ENCODE measurements at places on chromosomes 3 and 15.

DNA sequence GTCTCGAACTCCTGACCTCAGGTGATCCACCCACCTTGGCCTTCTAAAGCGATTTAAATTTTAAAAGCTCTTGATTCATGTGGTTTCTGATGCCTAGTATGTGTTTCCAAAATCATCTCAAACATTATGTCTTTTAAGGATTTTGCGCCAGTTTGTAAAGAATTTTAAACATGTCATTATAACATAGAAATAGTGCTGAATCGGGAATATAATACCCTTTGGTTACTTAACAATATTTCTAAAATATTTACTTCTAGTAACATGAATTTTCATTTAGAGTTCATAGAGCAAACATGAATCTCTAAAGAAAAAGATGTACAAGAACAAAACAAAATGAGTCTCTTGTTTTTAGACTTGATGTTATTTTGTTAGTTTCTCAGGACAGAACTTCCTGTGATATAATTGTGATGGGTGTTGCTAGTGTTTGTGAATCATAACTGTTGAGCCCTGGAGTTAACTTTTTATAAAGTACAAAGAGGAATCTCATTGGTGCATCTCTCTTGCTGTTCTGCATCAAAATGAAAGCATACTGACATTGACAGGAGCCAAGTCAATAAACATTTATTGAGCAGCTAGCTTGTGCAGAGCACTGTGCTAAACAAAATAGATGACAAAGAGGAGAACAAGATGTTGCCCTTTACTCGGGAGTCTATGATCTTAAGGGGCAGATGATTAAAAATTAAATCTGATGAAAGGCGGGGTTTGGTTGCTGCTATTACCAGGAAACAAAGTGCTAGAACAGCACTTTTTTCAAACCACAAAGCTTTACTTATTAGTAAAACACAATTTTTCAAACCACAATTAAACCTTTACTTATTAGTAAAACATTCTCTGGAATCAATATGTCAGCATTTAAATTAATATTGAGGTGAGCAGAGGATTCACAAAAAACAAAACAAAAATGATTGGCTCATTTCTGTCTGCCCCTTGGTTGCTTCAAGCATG, 73.4 kb downstream of the MME start:
- DNase-seq, result no peak

DNA sequence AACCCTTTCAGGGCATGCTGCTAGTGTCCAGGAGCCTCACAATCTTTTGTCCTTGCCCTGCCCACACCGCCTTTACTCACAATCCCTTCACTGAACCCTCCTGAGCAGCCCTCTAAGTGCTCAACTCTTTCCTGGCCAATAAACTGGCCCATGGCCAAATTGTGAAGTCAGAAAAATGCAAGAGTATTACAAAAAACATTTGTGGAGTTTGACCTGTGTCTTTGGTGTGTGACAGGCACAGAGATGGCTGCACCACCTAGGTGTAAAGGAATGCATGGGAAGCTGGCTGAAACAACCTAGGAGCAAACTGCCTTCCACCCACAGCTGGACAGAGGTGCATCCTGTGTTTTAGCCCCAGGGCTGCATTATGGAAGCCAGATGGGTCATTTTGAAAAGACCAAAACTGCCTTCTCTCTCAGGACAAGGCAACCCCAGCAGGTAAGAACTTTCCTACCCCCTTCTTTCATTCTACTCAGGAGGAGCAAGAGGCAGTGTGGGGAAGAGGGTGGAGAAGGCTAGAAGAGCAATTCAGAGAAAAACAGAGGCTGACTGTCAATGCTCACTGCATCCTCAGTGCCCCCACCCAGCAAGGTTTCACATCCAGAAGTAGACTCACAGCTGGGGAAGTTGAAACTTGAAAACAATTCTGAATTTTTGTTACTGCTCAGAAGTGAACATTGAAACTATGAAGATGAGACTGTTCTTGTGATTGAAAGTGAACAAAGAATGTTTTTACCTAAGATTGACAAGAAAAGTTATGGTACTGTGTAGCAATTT, 78.6 kb downstream of the TRIM42 start:
- DNase-seq, result no peak

GRCh38 chr3:51836606-51837005, 24.8 kb upstream of the IQCF2 start:
- no peak for DNase-seq

DNA sequence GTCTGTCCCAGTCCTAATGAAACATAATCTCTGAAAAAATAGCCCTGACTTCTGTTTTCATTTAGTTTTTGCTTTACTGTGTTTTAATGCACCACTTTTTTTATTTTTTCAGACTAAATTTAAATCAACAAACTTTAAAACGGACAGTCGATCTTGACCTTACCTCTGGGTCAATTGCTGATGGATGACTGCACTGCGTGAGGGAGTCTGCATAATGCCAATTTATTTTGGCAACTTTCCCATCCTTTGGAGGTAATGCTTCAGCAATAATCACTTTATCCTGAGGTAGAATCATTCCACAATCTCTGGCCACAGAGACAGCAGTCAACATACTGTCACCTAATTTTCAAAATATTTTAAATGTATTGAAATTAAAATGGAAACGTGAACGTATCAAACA, 32.5 kb upstream of the GP5 start:
- no peak for DNase-seq
